Epithelial cell of proximal tubule (primary cell): ENCODE measurements at places on chromosomes 4 and X. TPM values are rescaled to one million over a fixed set of nuclear protein-coding genes. Genes with fewer than 3 reads are reported as not detected.

GRCh38 chrX:140526171-140526570 is 21.3 kb upstream of the SOX3 start:
- DNase-seq: no peak

Gene GAB3
- total RNA-seq: 0.14 TPM in 1 of 2 replicates, not detected in the other

Gene ARX
- not detected in 2 replicates for total RNA-seq

GRCh38 chr4:165096776-165097175 is 15.9 kb downstream of the TMEM192 start:
- no peak for DNase-seq

GRCh38 chrX:119495734-119496726 is 27.8 kb downstream of the SLC25A5 start:
- no peak for DNase-seq
